ENCODE measurements at places on chromosomes 11 and 22.

DNA sequence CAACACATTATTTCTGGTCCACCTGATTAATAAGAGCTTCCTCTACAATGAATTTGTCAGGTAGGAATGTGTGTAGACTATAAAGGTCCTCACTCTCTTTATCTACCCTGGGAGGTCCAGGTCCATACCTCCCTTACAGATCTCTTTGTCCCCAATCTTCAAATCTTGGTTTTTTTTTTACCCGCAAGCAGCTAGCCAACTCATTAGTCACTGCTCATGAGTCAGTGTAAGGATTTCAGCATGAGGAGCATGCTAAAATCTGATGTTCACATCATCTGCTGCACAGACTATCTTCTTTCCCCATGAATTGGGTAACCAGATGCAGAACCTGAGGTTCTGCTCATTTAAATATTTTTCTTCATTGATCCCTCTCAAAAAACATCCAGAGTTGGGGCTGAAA is 397.0 kb upstream of the ISX start:
- no peak for DNase-seq

- DNase-seq: no peak
These were observed 1048.4 kb downstream of the TBC1D22A start for GRCh38 chr22:47810505-47811500.

DNA sequence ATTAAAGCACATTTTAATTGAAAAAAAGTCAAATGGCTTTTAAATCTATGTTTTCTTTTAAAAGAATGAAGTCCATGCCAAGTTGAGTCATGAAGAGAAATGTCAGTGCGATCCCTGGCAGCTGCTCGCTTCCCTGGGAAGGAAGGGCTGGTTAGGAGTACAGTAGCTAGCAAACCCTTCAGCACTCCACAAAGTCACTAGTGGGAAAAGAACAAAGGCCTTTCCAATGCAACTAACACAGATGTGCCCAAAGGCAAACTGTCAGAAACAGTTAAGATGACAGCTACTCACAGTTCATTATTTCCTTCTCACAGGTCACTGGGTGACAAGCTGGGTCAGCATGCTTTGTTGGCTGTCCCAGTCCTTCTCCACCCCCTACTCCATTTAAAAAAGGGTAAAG is 308.7 kb downstream of the DCDC1 start:
- no peak for DNase-seq

GRCh38 chr11:93330446-93330984 is at the start of gene DEUP1:
Gene DEUP1 (plus strand): TSS chr11:93330742. CDS start chr11:93332260, 1,518 bp downstream.
- DNase-seq: no peak

DNA sequence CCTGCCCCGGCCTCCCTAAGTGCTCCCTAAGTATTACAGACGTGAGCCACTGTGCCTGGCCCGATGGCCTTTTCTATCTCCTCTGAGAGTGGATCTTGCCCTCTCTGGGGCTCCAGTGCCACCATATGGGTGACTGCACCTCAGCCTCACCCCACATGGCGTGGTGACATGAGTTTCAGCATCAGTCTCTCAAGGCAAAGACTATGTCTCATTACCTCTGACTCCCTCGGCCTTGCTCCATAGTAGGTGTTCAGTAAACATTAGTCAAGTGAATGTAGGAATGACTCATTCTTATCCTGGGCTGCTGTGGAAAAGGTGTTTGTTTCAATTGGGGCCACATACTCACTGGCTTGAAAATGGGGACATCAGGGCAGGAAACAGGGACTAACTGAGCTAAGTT is 168.8 kb downstream of the GRIK4 start:
- DNase-seq: no peak

DNA sequence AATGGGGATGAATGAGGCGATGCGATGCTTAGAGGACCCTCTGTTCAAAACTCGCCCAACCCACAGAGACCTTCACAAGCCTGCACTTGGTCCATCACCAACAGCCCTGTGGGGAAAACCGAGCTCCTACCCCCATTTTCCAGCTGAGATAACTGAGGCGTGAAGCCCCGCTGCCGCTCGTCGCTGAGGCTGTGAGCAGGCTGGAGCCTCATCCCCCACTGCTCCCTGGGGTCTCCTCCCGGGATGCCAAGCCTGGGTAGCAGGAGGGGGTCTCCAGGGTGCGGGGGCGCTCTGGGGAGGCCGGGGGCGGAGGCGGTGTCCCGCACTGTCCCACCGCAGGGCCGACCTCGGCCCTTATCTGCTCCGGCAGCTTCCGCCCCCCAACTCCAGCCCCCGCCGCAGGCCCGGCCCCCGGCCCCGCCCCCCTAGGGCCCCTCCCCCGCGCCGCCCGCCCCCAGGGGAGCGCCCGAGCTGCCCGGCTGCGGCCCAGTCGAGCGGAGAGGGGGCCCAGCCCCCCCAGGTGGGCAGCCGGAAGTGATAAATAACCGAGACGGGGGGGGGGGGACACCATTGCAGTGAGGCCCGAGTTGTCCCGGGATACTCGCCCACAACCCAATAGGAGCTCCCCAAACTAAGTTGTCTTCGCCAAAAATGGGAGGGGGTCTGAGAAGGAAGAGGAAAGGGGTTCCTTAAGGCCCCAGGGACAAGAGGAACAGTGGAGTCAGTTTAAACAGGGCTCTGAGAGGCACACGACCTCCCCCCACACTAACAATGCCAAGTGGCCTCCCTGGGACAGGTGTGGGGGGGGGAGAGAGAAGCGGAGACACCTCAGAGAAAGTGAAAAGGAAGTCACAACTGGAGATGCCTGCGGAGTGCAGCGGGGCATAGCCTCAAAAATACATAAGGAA is 8.3 kb upstream of the SLC39A13 start:
- DNase-seq: no peak

DNA sequence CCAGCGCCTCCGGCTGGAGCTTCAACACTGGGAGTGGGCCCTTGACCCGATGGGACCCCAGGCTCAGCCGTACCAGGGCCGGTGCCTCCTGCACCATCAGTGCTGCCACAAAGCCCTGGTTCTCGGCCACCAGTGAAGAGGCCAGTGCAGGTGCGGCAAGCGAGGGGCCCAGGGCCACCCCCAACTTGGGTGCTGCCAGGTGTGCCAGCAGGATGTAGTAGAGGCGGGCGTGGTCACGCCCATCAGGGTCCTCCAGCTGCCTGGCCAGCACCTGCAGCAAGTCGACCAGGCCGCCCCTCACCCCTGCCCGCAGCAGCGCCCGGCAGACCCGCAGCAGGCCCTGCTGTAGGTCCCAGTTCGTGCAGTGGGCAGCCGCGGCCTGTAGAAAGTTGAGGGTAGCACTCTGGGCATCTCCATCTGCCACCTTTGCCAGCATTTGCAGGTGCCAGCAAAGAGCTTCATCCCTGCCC is 2.3 kb downstream of the AP5B1 start:
- DNase-seq: no peak

GRCh38 chr11:2100361-2101170 is 38.6 kb downstream of the IGF2 start:
- DNase-seq: no peak

DNA sequence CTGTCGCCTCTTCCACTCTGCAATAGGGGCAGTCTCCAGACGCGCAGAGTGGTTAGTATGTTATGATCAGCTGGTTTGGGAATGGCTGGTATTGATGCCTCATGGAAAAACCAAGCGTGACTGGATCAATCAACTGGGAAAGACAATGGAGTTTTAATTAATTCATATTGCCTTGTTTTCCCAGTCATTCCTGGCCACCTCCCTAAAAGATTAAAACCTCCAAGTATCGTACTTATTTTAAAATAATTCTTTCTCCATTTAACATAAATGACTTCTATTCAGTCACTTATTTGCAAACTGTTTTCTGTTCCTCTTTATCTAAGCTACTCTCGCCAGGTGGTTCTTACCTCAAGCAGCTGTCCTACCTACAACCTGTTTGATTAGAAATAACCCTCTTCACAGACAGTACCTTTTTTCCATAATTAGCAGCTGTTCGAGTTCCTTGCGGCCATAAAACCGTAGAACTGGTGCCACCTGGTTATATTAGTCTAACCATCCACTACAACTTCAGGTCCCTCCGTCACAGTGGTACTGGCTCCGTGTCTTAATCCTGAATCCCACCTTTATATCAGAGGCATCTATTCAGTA is 898 bp downstream of the ZNF215 start:
- DNase-seq: peak; percentile 8

DNA sequence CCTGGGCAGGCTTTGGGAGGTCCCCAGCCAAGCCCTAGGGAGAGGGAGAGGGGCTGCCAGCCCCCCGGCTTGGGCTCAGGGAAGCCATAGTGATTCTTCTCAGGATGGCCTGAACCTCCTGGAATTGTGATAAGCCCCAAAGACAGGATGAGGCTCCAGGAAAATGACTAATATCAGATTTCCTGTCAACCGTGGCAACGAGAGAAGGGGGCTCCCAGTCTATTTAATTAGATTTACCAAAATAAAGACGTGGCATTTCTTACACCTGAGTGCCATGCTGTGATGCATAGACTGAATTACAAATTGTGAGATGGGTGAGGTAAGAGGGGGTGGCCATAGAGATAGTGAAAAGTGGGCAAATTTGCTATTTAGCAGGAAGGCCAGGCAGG is 20.4 kb downstream of the SERPINH1 start:
- DNase-seq: no peak

- no peak for DNase-seq
These were observed 24.7 kb downstream of the LAYN start for GRCh38 chr11:111565114-111565720.

- DNase-seq: no peak
These were observed 154.5 kb upstream of the BLID start for GRCh38 chr11:122270535-122270934.

- no peak for DNase-seq
These were observed 196.2 kb downstream of the KIRREL3 start for GRCh38 chr11:126804363-126804762.

DNA sequence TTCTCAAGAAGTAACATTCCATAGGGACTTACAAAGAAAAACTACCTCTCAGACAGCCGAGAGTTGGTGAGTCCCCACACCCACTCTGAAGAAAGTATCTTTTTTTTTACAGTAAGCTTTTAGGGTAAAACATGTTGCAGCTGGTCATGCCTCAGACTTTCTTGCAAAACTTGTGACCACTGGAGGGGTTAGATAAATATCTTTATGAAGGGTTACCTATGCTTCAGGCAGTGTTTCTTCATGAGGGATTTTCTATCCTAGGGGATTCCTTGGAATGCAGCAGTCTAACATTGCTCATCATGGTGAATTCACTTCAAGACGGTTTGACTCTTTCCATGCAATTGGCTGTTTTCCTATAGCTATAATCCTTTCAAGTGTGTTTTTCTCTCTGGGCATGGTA is 20.8 kb upstream of the SNX19 start:
- DNase-seq: no peak

GRCh38 chr11:45468267-45468856 is 182.2 kb upstream of the SYT13 start:
- no peak for DNase-seq

DNA sequence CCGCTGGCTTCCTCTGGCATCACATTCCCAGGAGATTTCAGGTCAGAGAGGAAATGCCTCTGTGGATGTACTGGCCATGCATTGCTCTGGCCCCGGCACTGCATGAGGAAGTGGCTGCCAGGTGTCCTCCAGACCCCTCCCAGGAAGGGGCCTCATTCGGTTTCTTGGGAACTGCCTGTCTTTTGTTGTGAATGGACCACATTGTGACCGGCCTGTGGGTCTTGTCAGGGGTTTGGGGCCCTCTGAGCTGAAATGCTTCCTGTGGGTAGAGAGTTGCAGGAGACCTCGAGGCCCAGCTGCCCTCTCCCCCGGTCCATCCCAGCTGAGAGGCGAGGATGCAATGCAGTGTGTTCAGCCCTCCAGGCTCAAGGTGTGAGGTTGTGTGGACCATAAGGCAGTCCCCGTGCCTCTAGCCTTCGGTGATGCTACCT is 18.8 kb upstream of the ST3GAL4 start:
- no peak for DNase-seq

DNA sequence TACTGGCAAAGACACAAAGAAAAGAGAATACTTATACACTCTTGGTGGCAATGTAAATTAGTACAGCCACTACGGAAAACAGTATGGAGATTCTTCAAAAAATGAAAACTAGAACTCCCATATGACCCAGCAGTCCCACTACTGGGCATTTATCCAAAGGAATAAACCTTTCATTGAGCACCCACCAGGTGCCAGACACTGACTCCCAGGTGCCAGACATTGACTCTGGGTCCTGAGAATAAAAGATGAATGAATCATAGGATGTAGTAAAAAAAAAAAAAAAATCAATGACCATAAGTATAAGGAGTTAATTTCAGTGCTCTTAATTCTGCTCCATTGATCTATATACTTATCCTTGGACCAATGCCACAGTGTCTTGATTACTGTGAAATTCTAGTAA is 28.2 kb downstream of the HEPHL1 start:
- DNase-seq: no peak

DNA sequence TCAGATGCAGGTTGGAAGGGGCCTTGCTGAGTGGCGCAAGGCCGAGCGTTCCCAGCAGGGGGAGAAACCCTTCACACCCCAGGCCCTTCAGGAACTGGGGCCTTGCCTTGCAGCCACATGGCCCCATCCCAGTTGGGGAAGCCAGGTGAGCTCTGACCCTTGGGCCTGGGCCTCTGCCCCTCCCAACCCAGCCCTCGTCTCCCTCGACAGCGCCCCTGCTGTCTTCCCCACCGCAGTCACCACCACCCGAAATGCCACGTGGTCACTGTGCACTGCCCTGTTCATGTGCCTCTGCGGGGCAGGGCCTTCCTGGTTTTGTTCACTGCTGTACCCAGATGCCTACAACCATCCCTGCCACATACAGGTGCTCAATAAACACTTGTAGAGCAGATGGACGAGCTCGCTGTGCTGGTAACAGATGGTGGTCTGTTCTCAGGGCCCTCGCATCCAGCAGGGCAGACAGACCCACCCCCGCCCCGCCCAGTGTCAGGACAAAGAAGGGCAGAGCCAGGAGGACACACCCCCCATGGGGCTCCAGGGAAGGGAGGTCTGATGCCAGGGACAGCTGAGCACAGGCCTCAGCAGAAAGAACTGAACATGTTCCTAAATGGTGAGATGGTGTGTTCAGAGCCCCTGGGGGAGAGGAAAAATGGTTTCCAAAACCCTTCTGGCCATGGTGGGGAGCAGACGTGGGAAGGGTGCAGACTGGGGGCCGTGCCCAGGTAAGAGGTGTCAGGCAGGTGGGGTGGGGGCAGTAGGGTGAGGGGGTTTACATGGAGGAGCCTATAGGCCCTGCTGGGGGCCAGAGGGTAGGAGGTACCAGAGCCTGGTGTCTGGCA is 3.7 kb downstream of the POLR2L start:
- no peak for DNase-seq

GRCh38 chr11:128026596-128026995 is 560.8 kb downstream of the ETS1 start:
- peak; percentile 46 for DNase-seq

- peak; percentile 97 for DNase-seq
These were observed 58.3 kb downstream of the MYH9 start for GRCh38 chr22:36329254-36330078.

GRCh38 chr11:120068114-120068573 is 69.8 kb downstream of the TRIM29 start:
- no peak for DNase-seq

GRCh38 chr22:50260801-50261614 is 475 bp downstream of the MAPK12 start:
- no peak for DNase-seq

DNA sequence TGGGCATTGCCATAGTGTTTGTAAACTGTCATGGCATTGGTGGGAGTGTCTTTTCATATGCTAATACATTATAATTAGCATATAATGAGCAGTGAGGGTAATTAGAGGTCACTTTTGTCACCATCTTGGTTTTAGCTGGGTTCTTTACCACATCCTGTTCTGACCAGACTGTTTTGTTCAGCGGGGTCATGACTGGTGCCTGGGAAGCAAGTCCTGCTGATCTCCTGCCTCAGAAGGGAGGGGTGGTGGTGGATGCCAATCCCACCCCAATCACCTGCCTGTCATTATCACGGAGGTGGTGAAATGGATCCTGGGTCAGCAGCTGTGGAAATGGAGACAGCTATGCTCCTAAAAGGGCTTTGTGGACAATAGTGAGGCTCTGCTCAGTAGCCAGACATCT is 31.2 kb downstream of the IL18 start:
- DNase-seq: no peak
